ENCODE measurements at places on chromosomes 1 and 21. TPM values are rescaled to one million over a fixed set of nuclear protein-coding genes. Genes with fewer than 3 reads are reported as not detected.

PDC gene
- not detected for polyA plus RNA-seq

S100A7A gene
- polyA plus RNA-seq: not detected

KIF17 gene
- polyA plus RNA-seq: 0.44 TPM

MSH4 gene
- 0.01 TPM for polyA plus RNA-seq

GRCh38 chr21:37373539-37373938, 7.0 kb downstream of the DYRK1A start:
- DNase-seq: no peak
